Uterine smooth muscle cell (primary cell): ENCODE measurements at places on chromosomes 5 and 9. TPM values are rescaled to one million over a fixed set of nuclear protein-coding genes. Genes with fewer than 3 reads are reported as not detected.

Gene PPP3R2
- total RNA-seq, result not detected in 2 replicates

Gene MBLAC2
- 4.6 TPM in 2 replicates for total RNA-seq

Gene UGT3A2
- total RNA-seq, result not detected in 2 replicates

Gene PHF24
- total RNA-seq, result under 0.01 and 0.11 TPM in 2 replicates

Gene CCDC192
- total RNA-seq, result not detected in 2 replicates

Gene NME5
- 1.7 and 3.4 TPM in 2 replicates for total RNA-seq

Gene GABRA1
- total RNA-seq, result not detected in 2 replicates

Gene SPATA31D4
- total RNA-seq, result under 0.01 TPM in 1 of 2 replicates, not detected in the other

Gene PRR16
- total RNA-seq, result 5.9 and 12.7 TPM in 2 replicates

Gene EFNA5
- 0.75 and 1.1 TPM in 2 replicates for total RNA-seq

Gene SPATA9
- total RNA-seq, result 0.22 and 0.25 TPM in 2 replicates

Gene VCAN
- 151 and 513 TPM in 2 replicates for total RNA-seq

Gene PCDHA9
- total RNA-seq, result 0.11 and 0.12 TPM in 2 replicates

Gene CAAP1
- 16.5 and 23.0 TPM in 2 replicates for total RNA-seq

Gene PCDHGA7
- 1.3 and 4.0 TPM in 2 replicates for total RNA-seq

Gene PCDHB9
- total RNA-seq, result under 0.01 TPM in 2 replicates

Gene FREM1
- total RNA-seq, result 0.11 and 1.1 TPM in 2 replicates

Gene PFN3
- not detected in 2 replicates for total RNA-seq

Gene MCTP1
- 33.0 and 36.5 TPM in 2 replicates for total RNA-seq

Gene ORM2
- not detected in 2 replicates for total RNA-seq

Gene WDR31
- total RNA-seq, result 1.3 and 2.7 TPM in 2 replicates

Gene CSF2
- 0.12 and 0.89 TPM in 2 replicates for total RNA-seq

Gene C5orf63
- total RNA-seq, result 2.7 and 3.1 TPM in 2 replicates

Gene RFESD
- 3.5 and 4.0 TPM in 2 replicates for total RNA-seq

Gene DDX4
- not detected in 2 replicates for total RNA-seq

Gene LHX2
- total RNA-seq, result 0.33 TPM in 1 of 2 replicates, not detected in the other

Gene SURF2
- total RNA-seq, result 9.2 and 19.3 TPM in 2 replicates

Gene IFNK
- total RNA-seq, result 0.12 TPM in 1 of 2 replicates, not detected in the other

Gene PCDHGA12
- total RNA-seq, result 15.5 and 21.5 TPM in 2 replicates

Gene PCDHA2
- total RNA-seq, result under 0.01 and 0.11 TPM in 2 replicates

Gene SPATA31A3
- not detected in 2 replicates for total RNA-seq

Gene ST6GALNAC4
- 19.5 and 21.9 TPM in 2 replicates for total RNA-seq

Gene TXNDC8
- not detected in 2 replicates for total RNA-seq

Gene KCNIP1
- total RNA-seq, result not detected in 2 replicates

Gene CEMIP2
- total RNA-seq, result 80.5 and 90.1 TPM in 2 replicates

Gene ECM2
- total RNA-seq, result 1.00 and 2.4 TPM in 2 replicates

Gene ZDHHC11B
- total RNA-seq, result 0.50 TPM in 1 of 2 replicates, not detected in the other

Gene AIF1L
- total RNA-seq, result 0.11 and 0.25 TPM in 2 replicates

Gene SLC6A18
- not detected in 2 replicates for total RNA-seq

Gene PCDHB14
- 0.11 and 0.12 TPM in 2 replicates for total RNA-seq

Gene TMED9
- 206 and 238 TPM in 2 replicates for total RNA-seq

Gene ARSK
- 11.1 and 12.2 TPM in 2 replicates for total RNA-seq

Gene BTNL3
- not detected in 2 replicates for total RNA-seq

Gene ZNF454
- 1.7 and 2.6 TPM in 2 replicates for total RNA-seq

Gene TUSC1
- total RNA-seq, result 10.4 and 14.9 TPM in 2 replicates

Gene ADAMTS12
- total RNA-seq, result 13.5 and 15.1 TPM in 2 replicates

Gene FKBP15
- 17.5 and 27.3 TPM in 2 replicates for total RNA-seq

Gene SLC6A3
- total RNA-seq, result not detected in 2 replicates

Gene STKLD1
- total RNA-seq, result 0.77 and 1.1 TPM in 2 replicates

Gene PCDHGA4
- 2.2 and 5.2 TPM in 2 replicates for total RNA-seq

Gene GPX3
- 1.7 and 2.4 TPM in 2 replicates for total RNA-seq

Gene FBP2
- total RNA-seq, result not detected in 2 replicates

Gene RLN2
- total RNA-seq, result 0.25 and 0.33 TPM in 2 replicates

Gene KCNV2
- not detected in 2 replicates for total RNA-seq
